ENCODE measurements at places on chromosomes 6 and 20.

GRCh38 chr6:24991810-24992467 lies 56.2 kb upstream of the RIPOR2 start:
- DNase-seq: no peak

- no peak for DNase-seq
These were observed 33.0 kb upstream of the CDH22 start for GRCh38 chr20:46341074-46342009.

DNA sequence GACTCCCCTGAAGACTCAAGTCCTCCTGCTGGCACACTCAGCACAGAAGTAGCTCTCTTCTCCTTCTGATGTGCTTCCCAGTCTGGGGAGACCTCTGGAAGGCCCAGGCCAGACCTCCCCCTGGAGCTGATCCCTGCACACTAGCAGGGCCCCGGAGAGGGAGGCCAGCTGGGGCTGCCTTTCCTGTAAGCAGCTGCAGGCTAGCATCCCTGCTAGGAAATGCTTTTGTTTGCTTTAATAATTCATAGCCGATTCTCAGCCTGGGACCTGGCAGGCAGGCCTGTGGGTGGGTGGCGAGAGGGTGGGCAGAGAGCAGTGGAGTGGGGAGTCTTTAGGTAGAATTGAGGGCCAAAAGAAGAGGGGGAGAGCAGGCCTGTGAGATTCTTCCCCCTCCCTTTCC lies 5.2 kb downstream of the EBF4 start:
- no peak for DNase-seq

DNA sequence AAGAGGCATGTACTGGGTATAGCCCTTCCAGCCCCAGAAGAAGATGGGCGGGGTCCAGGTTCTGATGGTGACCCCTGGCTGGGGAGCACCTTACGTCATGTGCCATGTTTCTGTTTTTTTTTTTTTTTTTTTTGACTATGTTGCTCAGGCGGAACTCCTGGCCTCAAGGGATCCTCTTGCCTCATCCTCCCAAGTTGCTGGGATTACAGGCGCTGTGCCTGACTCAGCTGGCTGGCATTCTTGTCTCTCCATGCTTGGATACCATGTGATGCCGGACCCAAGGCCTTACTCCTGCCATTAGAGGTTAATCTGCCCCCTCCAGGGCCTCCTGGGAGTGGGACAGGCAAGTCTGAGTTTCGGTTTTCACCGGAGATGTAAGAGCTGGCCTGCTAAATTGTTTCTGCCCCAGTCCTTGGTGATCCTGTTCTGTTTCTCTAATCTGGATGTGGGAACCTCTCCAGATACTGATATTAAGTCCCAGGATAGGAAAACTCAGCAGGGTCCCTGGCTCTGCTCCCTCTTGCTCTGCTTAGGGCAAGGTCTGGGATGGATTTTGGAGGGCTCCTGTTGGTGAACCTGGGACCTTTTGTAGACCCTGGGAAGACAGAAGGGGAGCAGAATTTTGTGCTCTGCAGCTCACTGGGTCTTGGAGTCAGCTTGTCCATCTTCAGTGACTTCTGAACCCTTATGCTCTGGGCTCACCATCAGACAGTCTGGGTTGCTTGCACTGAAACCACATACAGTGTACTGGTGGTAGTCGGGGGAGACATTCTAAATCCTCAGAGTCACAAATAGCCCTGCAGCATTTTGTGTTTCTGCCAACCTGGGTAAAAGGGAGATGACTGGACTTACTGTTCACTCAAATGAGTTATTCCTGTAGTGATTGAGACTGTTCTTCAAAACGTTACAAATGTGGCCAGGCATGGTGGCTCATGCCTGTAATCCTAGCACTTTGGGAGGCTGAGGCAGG lies 45.1 kb downstream of the PTK7 start:
- DNase-seq: no peak

GRCh38 chr6:139473231-139473701 lies 98.8 kb upstream of the CITED2 start:
- DNase-seq: no peak

- DNase-seq: no peak
These were observed 1.7 kb downstream of the RAB44 start for GRCh38 chr6:36699348-36699747.

- DNase-seq: no peak
These were observed 215.2 kb downstream of the PTPRK start for GRCh38 chr6:128305228-128305627.

DNA sequence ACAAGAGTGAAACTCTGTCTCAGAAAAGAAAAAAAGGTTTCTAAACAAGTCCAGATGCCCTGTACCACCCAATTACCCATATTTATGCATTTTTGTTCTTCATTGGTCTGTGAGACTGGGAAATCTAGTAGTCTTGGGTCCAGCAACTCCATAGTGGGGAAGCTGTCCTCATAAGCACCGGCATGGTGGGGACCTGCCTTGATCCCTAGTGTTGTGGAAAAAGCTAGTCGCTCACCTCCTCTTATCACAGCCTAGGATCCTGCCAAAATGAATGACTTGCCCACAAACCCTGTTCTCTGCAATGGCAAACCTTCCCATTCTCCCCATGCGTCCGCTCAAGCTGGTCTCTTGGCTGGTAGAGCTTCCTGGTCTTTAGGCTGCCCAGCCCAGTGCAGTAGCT lies 38.3 kb upstream of the GABRR1 start:
- no peak for DNase-seq

DNA sequence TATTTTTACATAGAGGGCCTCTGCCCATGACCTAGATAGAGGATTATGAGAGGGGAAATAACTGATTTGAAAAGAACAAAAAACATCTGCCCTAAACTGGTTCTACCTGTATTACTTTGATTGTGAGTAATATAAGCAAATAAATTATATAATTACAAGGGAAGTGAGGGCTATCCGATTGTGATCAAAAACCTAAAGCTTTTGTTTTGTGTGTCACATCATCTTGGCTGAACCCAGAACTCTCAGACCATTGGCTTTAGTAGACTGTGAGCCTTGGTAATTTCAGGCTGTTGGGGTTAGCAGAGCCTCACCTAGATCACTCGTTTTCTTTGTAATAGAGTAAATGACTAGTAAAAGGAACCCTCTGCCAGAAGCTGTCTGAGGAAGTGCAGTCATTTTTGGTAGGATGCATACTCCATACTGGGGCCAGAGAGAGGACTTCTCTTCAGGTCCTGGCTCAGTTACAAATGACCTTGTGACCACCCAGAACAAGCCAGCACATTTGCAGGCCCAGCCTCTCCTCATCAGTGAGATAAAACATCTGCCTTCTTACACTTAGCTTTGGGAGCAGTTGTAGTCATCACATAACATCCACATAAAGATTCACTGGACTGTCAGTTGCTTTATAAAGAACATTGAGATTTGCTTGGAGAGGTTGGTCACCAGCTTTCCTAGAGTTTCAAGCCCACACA lies 13.5 kb downstream of the STK35 start:
- DNase-seq: no peak

- no peak for DNase-seq
These were observed 16.7 kb upstream of the SGK2 start for GRCh38 chr20:43542161-43542560.

DNA sequence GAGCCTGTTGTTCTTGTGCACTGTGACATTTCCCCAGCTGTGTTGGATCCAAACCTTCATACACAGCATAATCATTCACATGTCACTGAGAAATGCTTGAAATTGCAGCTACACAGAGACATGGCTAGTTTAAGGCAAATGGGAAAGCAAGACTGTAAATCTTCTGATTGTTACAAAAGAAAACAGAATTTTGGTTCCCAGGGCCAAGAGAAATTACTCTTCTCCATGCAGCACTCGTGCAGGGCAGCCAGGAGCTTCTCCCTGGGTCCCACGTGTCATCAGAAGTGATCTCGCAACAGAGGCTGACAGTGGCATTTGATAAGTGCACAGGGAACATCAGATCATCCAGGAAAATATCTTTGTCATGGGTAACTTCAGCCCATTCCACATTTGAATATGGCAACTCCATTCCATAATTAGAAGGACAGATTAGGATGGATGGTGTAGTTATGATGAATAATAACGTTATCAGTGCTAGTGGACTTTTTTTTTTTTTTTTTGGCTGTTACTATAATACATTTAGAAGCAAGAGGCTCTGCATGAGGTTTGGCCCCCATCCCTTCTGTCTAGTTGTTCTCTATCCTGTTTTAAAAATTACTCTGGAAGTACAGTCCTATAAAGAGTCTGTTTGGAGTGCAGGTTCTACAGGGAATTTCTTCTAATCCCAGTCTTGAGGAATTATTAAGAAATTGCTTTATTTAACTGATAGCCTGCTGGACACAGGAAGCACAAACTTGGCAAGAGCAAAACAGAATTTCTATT lies 571.0 kb upstream of the NOX3 start:
- DNase-seq: no peak

DNA sequence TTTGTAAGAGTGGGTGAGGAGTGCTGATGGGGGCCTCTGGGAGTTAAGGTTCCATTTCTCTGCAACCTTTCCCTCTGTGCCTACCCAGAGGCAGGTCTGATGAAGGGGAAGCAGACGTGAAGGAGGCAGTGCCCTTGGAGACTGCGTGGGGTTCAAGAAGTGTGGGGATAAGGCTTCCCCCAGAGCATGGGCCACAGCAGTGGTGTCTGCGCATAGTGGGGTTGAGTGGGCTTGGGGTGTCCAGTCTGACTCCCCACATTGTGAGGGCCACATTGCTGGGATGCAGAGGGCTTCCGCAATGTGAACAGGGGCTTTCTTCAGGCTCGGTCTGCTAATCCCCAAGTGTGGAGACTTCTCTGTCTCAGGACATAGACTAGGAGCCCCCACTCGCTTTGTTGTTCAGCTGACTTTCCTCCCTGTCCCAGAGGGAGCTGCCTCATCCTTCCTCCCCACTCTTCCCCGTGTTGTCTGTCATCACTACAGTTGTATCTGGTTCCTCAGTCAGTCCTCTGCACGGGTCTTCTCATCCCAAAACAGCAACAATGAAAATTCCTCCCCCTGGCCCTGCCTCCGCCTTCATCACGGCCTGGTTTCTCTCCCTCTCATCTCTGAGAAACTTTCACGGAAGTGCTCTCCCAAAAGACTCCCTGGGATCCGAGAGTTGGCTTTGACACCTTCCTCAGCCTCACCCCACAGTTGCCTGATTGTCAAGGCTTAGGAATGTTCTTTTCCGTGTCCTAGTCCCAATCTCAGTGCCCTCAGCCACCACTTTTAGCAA lies 2.8 kb downstream of the EBF4 start:
- DNase-seq: no peak

DNA sequence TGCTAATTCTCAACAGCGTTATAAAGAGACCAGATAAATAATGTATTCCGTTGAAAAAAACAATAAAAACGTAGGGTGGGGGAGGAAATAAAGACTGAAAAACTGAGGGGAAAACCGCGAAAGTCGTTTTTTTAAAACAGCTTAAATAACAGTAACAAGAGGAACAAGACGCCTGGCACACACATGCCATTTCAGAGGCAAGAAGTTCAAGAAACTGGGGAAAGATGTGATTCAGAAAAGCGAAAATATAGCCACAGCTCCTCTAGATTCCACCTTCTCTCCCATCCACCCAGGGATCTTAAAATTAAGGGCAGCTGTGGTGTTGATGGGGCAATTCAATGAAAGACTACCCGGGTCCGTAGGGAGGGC lies 1.3 kb downstream of the EPB41L2 start:
- no peak for DNase-seq

DNA sequence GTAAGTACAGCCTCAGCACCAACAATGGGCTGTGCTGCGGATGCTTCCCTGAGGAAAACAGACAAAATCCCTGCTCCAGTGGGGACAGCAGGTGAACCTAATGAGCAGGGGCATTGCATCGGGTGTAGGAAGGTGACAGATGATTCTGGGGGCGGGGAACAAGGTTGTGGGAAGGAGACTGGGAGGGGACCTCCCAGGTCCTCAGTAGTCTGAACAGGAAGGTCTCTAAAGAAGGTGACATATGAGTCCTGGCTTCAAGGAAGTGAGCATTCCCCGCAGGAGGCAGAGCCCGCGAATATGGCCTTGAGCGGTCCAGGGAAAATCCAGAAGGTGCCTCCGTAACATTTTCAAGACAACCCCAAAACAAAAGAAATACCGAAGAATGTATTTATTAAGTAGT lies 19.4 kb downstream of the ULBP1 start:
- DNase-seq: no peak

DNA sequence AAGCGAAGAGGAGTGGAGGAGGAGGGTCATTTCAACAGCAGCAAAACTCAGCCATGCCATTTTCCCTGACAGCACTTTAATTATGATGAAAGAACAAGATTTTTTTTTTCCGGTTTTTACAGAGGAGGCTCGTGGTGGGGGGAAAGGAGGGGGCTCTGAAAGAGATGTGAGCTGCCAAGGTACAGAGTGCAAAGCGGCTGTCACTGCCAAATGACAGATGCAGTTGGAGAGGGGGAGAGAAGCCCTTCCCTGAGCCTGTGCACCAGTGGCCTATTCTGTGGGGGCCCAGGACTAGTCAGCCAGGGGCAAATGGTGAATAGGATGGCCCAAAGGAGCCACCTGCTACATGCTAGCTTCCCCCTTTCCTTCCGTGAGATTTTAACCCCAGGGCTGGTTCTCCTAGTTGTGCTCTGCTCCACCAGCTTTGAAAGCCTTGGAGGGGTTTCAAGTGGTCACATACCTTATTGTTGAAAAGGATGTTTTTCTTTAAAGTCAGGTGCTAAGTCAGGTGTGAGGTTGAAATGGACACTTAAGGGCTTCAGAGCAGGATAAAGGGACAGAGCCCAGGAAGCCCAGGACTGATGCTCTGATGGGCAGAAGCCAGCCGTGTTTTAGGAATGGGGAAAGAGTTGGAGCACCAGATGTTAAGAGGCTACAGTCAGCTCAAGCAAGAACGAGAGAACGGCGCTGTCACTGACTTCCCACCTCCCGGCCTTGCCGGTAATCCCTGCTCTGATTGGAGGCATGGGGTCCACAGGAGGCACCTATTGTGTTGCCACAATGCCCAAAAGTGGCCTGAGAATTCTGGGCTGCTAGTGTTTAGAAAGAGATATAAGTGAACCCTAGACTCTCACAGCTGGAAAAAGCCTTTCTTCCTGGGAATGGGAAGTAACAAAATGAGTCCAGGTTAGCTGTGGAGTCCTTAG lies 24.8 kb downstream of the GNAS start:
- no peak for DNase-seq

DNA sequence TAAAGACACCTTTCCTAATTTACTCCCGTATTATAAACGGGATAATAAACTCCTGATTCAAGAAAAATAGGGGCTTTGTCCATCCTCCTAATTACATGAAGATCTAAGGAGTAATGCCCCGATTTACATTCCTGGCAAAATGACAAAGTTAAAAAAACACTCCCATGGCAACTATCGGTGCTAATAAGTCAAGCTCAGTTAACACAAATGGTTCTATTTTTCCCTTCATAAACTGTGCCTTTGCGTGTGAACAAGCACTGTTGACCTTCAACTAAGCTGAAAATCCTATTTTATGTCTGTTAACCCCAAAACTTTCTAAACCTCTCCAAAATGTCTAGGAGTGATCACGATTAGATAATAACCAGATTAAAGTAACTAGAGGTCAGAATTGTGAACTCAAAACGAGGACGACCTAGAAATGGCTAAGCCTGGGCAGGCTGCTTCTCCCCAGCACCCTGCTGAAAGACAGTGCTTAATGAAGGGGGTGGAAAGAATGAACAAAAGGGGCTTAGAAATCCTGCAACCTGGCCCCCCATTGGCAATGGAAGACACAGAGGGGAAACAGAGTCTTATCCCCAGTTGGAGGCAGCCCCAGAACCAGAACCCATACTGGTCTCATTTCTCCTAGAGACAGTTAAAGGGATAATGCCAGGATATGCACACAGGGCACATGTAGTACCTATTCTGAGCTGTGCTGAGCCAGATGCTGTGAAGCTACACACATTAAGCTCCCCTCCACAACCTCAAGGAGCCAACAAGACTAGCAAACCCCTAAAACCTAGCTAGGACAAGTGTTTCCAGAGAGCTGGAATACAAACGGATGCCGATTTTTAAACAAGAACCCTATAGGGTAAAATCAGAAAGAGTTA lies 23.0 kb downstream of the SLC23A2 start:
- no peak for DNase-seq

All from NCI-H524 treated with DMSO at 0.1 percent for 48 hours (cell line).